ENCODE measurements at places on chromosomes 12 and 14.

DNA sequence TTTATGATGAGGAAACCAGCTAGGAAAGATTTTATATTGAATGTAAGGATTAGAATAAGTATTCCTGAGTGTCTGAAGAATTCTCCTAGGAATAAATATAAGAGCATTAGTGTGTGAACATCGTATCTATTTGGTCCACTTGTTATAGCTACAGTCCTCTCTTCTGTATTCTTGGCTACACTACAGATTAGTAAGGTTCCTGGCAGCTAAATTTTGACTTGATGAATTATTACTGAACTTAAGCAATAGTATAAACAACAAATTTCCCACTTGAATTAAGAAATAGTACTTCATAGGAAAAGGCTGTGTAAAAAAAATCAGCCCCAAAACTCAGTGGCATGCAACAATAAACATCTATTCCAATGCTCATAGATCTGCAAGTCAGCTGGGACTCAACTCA lies 138.4 kb upstream of the G2E3 start:
- DNase-seq, result no peak

DNA sequence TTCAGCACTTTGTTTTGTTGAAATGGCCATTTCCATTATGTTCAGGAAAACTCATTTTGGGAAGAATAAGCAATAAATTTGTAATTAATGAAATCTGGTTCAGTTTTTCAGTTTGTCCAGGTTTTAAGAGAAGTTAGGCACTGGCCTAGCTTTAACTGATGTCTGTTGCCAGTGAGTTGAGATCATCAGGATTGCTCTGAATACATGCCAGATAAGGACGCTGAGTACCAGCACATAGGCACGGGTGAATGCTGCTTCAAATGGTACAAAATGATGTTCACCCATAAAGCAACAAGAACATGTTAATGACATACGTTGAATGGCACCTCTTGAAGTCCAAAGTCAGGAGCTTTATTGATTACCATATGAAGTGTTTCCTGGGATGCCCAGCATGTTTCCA lies 46.5 kb downstream of the PIWIL1 start:
- DNase-seq, result no peak

GRCh38 chr12:55728939-55729818 lies at the start of gene CD63:
CD63 (minus strand) TSS chr12:55729009; CDS start chr12:55728341, 668 bp downstream.
- peak; percentile 54 for DNase-seq

DNA sequence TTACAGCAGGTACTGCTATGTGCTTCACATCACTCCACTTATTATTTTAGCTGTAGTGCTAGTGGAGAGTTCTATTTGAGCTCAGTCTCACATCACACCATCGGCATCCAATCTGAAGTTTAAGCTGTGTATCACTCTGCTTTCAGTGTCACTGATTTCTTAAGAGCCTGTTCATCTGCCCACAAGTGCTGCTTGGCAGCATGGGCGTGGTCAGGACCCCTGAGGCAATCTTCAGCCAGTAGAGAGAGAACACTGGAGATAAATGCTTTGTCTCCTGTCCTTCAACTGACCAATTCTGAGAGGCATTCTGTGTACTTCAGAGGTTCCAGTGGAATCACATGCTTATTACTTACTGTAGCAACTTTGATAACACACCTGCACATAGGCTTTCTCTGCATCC lies 728.8 kb downstream of the RPS29 start:
- no peak for DNase-seq

- DNase-seq, result no peak
Observed at GRCh38 chr12:66603981-66604479, 74.8 kb downstream of the GRIP1 start.

GRCh38 chr14:94412671-94413638 lies 24.6 kb upstream of the SERPINA1 start:
- DNase-seq, result no peak

GRCh38 chr12:45098766-45099165 lies 47.9 kb upstream of the DBX2 start:
- DNase-seq, result no peak

- DNase-seq, result no peak
Observed at GRCh38 chr12:100789146-100789545, 5.4 kb upstream of the ANO4 start.

DNA sequence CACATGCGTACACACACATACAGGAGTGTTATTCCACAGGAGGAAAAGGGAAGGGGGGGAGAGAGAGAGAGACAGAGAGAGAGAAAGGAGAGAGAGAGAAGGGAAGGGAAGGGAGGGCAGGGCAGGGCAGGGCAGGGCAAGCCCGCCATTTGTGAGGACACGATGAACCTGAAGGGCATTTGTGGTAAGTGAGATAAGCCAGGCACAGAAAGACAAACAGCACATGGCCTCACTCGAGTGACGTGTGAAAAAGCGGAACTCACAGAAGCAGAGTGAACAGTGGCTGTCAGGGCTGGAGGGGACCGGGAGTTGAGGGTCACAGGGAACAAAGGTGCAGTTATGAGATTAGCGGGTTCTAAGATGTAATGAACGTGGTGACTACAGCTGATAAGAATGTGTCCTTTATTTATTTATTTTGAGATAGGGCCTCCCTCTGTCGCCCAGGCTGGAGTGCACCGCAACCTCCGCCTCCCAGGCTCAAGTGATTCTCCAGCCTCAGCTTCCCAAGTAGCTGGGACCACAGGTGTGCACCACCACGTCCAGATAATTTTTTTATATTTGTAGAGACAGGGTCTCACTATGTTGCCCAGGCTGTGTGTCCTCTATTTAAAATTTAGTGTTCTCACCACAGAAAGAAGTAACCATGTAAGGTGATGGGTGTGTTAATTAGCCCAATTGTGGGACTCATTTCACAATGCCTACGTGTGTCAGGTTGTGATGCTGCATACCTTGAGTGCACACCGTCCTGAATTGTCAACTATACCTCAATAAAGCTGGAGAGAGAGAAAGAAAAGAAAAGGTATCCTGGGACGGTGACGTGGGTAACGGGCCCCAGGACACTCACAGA lies 18.7 kb upstream of the FBRSL1 start:
- DNase-seq, result no peak

DNA sequence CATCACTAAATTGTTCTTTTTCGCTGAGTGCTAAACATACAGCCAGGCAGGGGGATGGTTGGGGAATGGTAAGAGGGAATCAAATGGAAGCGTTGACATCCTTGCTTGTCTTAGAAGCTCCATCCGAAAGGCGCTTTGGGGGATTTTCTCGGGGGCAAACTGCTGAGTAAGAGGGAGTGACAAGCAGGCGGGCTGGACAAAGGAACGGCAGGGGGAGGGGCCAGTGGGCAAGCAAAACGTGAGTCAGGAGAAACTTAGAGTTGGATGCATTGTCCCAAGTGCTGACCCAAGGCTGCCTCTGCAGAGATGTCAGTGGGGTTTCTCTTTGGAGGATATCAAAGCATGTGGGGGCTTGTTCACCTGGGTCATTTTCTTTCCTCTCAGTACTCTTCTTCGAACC lies 480.5 kb downstream of the VRK1 start:
- DNase-seq, result no peak

- no peak for DNase-seq
Observed at GRCh38 chr12:69688021-69688420, 11.1 kb downstream of the BEST3 start.

- no peak for DNase-seq
Observed at GRCh38 chr12:57215668-57216013, 953 bp upstream of the NXPH4 start.

GRCh38 chr14:75513911-75514672 lies 8.2 kb upstream of the BATF start:
- DNase-seq, result no peak

DNA sequence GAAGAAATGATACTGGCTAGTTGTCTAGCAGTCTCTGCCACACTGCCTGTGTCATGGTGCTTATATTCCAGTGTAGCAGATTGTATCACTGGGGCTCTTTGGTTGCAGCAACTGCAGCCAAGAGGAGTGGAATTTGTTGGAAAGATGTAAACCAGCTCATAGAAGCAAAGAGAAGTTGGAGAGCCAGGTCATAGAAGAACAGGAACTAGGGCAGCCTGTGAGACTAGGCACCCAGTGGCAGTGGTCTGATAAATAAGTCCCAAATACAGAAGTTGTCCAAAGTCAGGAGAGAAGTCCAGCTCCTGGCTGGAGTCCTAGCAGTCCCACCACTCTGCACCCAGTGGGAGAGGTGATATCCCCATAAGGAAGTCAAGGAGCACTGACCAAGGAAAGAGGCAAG lies 172.5 kb upstream of the ARID2 start:
- no peak for DNase-seq

DNA sequence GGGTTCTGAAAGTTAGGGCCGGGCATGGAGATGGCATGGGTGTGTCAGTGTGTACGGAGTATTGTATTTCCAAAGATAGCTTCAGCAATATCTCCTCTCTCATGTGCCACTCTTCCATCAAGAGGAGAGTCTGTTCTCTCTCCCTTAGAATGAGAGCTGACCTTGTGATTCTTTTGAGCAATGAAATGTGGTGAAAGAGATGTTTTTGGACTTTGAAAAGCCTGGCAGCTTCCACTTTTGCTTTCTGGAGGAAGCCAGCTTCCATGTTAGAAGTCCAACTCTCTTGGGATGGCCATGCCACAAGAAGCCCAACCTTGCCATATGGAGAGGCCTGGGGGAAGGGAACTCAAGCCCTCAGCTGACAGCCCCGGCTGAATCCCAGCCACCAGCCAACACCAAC lies 72.4 kb upstream of the GZMB start:
- DNase-seq, result no peak

GRCh38 chr12:54060174-54060974 lies 6.7 kb downstream of the HOXC4 start:
- no peak for DNase-seq

GRCh38 chr12:20808521-20808920 lies 2.0 kb upstream of the SLCO1B3 start:
- no peak for DNase-seq

DNA sequence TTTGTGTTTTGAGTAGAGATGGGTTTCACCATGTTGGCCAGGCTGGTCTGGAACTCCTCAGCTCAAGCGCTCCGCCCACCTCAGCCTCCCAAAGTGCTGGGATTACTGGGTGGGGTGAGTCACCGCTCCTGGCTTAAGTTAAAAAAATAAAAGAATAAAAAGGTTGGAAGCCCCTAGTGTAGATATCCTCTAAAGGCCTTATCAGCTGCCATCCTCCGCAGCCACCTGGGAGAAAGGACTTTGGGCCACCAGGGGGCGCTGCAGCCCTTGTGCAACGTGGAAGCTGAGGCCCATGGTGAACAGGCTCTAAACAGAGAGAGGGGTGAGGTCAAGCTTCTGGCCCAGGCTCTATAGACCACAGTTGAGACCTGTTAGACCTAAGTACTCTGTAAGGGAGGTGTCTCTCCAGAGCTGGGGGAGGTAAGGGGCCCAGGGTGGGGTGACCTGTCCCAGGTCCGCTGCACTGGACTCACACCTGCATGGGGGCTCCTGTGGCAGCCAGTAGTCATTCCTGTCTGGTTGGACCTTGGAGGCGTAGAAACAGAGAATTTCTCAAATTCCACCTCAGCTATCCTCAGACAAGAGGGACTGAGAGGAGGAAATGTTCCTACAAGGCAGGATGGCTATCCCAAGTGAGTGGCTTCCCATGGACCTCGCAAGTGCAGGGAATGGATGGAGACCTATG lies 14.0 kb upstream of the RACGAP1 start:
- DNase-seq, result peak; percentile 88

GRCh38 chr12:110124269-110124995 lies at the start of gene IFT81:
IFT81 (plus strand) TSS chr12:110124357; CDS start chr12:110127381, 3,024 bp downstream.
- DNase-seq, result peak; percentile 94

GRCh38 chr12:8914716-8915526 lies 612 bp downstream of the PHC1 start:
- DNase-seq, result peak; percentile 62

DNA sequence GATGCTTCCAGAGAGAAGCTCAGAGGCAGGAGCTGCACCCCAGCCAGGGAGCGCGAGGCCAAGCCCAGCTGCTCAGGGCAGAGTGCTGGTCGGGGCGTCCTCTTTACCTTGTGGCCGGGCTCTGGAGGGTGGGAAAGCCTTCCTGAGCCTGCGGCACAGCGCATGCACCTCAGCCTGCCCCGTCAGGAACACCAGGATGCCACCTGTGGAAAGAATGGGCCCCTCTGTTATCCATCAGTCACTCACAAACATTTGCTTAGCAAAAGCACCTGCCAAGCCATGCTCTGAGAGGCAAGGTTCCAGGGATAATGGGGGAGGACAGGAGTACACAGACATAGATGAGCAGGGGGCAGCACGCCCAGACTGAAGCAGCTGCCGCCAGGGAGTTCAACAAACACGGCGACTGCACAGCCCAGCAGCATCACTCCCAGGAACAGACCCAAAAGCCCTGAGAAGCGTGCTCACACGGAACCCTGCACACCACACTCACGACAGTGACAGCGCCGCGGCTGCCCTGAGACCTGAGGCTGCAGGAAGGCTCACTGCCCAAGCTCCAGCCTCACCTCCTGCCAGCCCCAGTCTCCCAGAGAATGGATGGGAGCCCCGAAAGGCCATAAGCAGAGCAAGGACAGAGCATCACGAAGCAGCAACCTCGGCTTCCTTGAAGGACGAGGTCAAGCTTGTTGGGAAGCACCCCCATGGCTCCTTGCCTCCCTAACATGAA lies 21.8 kb downstream of the DHX37 start:
- no peak for DNase-seq

DNA sequence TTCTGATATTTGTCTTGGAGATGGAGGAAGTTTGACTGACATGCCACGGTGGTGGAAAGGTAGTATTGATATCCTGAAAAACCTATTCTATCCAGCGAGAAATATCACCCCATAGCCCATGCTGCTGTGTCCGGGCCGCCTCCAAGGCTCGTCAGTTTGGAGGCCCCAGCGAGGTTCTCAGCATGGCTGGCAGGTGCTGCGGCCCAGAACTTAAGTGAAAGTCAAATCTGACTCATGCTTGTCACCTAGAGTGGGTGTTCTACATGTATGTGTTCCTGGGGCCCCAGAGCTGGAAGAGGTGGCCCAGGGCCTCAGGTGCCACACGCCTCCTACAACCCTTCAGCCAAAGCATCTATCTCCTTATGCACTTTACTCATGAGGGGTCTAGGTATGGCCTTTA lies 92.9 kb downstream of the GCH1 start:
- DNase-seq, result no peak

Measured in stimulated activated CD4-positive, alpha-beta T cell treated with anti-CD3 and anti-CD28 coated beads, TNF-alpha, amount 100 ng/mL, for 24 hours (primary cell).